ENCODE measurements at places on chromosomes 16 and 17. TPM values are rescaled to one million over a fixed set of nuclear protein-coding genes. Genes with fewer than 3 reads are reported as not detected.

Gene C17orf100
- total RNA-seq: 0.12 TPM

Gene SDK2
- total RNA-seq: 1.5 TPM

Gene TBL3
- 23.9 TPM for total RNA-seq

Gene KRTAP9-2
- not detected for total RNA-seq

Gene MYH1
- not detected for total RNA-seq
